ENCODE measurements at places on chromosomes 5 and 9.

- DNase-seq, result no peak
Measured at GRCh38 chr5:77400645-77401044, 91.5 kb downstream of the WDR41 start.

GRCh38 chr5:114418176-114419066 lies 56.6 kb downstream of the KCNN2 start:
- DNase-seq, result no peak

- DNase-seq, result no peak
Measured at GRCh38 chr5:111194925-111195324, 29.3 kb upstream of the CAMK4 start.

GRCh38 chr5:180639741-180640610 lies 9.4 kb downstream of the FLT4 start:
- no peak for DNase-seq

DNA sequence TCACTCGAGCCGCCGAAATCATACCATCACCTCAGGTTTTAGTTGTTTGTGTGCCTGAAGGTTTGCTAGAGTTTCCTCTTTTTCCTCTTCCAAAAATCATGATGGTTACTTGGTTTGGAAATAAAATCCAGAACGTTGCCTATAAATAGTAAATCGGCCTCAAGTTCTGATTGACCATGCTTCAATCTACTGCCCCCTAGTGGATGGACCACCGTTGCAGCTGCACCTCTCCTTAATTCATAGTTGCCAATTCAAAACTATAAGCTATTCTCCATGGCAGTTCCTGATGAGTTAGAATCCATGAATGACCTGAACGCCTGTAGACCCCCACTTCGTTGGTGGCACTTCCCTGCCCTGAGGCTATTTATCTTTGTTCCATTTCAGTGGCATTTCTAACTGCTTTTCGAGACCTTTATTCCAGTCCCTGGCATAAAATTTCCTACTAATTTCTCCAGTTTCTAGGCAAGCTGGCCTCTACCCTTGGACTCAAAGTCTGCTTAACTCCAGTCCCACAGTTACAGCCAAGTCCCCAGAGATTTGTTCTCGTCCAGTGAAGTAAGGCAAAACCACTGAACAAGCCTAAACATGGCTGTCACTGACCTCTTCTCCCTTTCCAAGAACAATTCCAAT lies 422.6 kb downstream of the EFNA5 start:
- peak; percentile 55 for DNase-seq

DNA sequence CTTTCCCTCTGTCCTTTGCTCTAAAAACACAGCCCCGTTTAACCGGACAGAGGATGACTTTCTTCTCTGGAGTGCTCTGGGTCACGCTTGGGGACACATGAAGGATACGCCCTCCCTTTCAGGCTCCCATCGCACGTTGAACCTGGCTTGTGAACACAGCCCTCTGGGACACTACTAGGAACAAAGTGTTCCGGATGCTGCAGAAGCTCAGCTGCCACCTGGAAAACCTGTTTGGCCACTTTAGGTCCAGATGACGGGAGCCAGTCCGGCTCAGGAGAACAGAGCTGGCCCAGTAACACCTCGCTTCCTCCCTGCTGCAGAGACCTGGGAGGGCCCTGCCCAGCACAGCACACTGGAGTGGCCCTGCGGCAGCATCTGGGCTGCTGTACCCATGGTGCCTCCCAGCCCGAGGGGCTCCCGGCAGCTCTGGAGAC lies 60.1 kb downstream of the GADD45G start:
- no peak for DNase-seq

DNA sequence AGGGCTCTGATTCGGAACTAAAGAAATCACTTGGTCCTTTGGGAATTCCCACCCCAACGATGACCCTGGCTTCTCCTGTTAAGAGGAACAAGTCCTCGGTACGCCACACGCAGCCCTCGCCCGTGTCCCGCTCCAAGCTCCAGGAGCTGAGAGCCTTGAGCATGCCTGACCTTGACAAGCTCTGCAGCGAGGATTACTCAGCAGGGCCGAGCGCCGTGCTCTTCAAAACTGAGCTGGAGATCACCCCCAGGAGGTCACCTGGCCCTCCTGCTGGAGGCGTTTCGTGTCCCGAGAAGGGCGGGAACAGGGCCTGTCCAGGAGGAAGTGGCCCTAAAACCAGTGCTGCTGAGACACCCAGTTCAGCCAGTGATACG lies 83.4 kb downstream of the GOLPH3 start:
- DNase-seq, result no peak

DNA sequence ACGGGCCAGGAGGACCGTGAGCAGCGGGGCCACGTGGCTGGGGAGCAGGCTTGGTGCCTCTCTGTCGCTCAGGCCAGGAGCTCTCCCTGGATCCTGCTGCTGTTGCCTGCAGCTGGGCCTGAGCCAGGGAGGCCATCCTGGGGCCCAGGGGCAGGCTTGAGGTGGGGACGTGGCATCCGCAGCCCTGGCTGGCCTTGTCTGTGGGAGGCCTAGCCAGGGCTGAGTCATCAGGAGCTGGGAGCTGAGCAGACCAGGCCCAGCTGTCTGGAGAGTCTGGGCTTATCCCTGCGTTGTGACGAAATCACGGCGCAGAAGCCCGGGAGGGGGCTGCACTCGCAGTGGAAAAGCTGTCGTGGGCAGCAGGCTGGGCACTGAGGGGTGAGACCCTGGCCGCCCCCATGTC lies 138.8 kb upstream of the COL5A1 start:
- no peak for DNase-seq

DNA sequence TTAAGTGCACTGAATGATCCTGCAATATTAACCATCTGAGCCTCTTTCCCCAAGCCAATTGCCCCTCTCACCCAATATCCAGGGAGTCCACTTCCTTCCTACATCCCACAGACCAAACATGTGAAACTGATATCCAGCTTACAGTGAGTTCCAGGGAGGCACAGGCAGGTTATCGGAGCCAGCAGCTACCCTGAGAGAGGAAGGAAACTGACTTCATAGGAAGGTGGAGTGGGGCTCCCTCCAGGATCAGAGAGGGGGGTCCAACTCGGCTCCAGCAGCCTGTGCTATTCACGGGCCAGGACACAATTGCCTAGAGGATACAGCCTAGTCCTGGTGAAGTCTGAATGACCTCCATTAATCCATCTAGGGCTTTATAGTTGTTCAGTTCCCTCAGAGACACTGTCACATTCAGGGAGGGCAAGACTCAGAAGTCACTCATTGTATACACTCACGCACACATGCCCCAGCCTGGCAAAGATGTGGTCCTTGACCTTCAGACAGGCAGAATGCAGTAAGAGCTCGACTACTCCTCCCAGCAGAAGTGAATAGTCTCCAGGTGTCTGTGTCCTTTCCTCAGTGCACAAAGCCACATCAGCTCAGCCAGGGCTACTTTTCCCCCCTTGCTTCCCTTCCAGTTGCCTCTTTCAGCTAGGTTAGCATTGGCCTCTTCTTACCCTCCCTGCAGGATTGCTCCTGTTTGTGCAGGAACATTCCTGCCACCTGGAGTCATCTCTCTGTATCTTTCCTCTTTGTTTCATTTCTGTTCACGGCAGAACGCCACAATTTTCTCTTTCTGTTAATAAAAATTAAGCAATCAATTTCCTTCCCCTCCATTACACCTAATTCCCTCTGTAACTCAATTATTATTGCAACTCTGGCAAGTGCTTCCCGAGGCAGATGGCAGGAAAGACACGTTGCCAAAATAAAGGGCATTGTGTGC lies 501.7 kb downstream of the ARHGEF28 start:
- no peak for DNase-seq

GRCh38 chr9:121592265-121592664 lies 59.2 kb upstream of the DAB2IP start:
- no peak for DNase-seq

GRCh38 chr9:131721076-131721475 lies 18.8 kb downstream of the RAPGEF1 start:
- DNase-seq, result no peak

GRCh38 chr5:81146031-81146430 lies 87.1 kb upstream of the CKMT2 start:
- DNase-seq, result no peak

- no peak for DNase-seq
Measured at GRCh38 chr5:107393851-107394250, 276.9 kb downstream of the EFNA5 start.

GRCh38 chr9:128365525-128365924 lies 5.6 kb upstream of the URM1 start:
- no peak for DNase-seq

GRCh38 chr9:121529237-121529987 lies 29.8 kb upstream of the GGTA1 start:
- no peak for DNase-seq

DNA sequence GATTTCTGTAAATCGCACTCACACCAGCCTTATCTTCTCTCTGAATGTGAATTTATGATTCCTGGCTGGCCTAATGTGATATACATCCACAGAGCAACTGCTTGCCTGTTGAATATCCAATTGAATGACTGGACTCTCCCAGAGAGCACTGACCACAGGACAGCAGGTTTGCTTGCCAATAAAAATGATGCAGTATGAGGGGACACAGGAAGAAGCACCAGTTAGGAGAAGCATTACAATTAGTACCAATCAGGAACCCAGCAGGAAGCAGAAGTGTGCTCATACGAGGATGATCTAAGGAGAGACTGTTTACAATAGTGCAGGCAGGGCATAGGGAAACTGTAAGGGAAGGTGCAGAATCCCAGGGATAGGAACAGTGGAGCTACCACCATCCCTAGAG lies 127.2 kb upstream of the ZNF366 start:
- DNase-seq, result no peak

DNA sequence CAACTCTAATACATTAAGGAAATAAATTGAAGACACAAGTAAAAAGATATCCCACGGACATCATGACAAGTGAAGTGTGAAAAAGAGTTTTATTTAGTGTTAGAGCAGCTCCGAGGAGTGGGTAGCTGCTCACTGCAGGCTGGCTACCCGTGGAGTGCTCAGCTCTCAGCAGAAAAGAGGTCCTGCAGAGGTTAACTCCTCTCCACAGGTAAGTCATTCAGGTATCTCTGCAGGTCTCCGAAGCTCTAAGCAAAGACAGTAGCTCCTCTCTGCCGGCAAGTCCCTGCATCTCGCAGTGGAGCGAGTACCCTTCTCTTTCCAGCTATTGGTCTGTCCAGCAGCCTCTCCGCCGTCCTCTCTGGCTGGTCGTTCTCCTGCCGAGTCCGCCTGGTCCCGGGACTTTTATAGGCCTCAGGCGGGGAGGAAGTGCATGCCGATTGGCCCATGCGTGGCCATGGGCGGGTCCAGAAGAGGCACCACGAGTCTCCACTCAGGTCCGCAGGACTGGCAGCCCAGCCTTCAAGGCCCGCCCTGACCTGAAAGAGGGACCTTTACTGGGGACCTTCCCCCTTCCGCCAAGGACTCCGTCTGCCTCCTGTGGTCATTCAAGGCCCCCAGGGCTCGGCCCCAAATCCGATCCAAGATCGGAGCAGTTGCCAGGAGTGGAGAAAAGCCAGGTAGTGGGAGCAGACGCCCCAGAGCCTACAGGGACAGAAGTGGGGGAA lies 29.9 kb downstream of the BTNL9 start:
- no peak for DNase-seq

DNA sequence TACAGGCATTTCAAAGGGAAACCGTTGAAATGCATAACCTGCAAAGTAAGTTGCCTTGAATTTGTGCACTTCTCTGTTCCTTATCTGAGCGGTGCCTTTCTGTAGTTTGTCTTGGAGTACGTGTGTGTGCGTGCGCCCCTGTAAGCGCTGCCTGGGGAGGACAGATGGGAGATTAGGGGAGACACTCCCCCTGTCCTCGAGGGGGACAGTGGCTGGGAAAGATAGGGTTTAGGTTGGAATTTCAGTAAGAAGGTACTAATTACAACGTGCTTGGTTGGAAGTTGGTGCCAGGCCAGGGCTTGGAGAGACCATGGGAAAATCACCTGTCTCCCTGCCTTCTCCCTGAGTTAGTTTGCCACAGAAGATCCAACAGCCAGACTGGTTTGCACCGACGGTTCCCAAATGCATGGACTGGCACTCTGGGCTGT lies 73.2 kb downstream of the PIK3R1 start:
- DNase-seq, result no peak

Data from activated T-cell treated with anti-CD3 and anti-CD28 coated beads, Interleukin-2, amount 50 U/mL, for 48 hours (primary cell).